ENCODE measurements at places on chromosomes 1 and 21. TPM values are rescaled to one million over a fixed set of nuclear protein-coding genes. Genes with fewer than 3 reads are reported as not detected.

The SMIM11 gene
- 1.5 TPM for total RNA-seq

DNA sequence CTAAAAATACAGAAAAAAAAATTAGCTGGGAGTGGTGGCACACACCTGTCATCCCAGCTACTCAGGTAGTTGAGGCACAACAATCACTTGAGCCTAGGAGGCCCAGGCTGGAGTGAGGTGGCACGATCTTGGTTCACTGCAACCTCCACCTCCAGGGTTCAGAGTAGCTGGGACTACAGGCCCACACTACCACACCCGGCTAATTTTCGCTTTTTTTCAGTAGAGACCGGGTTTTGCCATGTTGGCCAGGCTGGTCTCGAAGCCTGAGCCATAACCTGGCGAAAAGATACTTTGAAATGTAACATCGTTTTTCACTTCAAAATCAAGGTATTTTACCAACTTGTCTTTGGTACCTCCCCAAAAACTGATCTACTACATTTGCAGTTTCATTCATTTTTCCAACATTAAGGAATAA, 6.1 kb downstream of the GAS5 start:
- DNase-seq = no peak

The RIMKLA gene
- total RNA-seq = 1.3 TPM

The SPATA17 gene
- total RNA-seq = 3.0 TPM

DNA sequence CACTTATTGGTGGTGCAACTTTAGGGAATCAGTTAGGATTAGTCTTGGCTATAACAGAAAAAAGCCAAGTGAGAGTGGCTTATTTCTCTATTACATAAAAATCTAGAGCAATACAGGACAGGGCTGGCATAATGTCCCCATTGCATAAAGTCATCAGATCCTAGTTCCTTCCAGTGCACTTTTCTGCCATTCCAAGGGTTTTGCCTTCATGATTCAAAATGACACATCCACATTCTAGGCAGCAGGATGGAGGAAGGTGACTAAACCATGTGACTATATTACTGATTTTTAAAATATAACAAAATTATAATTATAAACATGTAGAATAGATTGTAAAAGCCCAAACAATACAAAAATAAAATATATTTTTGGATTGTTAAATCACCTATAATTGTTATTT, 18.8 kb downstream of the JUN start:
- DNase-seq = no peak

DNA sequence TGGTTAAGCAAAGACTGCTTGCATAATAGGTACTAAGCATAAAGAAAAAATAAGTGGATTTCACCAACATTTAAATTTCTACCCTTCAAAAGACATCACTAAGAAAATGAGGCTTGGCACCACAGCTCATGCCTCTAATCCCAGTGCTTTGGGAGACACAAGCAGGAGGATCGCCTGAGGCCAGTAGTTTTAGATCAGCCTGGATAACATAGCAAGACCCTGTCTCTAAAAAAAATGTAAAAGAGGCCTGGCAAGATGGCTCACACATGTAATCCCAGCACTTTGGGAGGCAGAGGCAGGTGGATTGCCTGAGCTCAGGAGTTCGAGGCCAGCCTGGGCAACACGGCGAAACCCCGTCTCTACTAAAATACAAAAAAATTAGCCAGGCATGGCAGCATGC, 73.0 kb downstream of the PIGK start:
- no peak for DNase-seq

All from Calu3 (cell line).